Tibial nerve (tissue), 4 donors: ENCODE measurements at places on chromosomes 5 and 9. TPM values are rescaled to one million over a fixed set of nuclear protein-coding genes. Genes with fewer than 3 reads are reported as not detected.

GRCh38 chr9:4992872-4993271 lies 7.8 kb downstream of the JAK2 start:
- DNase-seq, result no peak

- no peak for DNase-seq
Measured at GRCh38 chr9:96087669-96088299, 212.3 kb downstream of the ERCC6L2 start.

DNA sequence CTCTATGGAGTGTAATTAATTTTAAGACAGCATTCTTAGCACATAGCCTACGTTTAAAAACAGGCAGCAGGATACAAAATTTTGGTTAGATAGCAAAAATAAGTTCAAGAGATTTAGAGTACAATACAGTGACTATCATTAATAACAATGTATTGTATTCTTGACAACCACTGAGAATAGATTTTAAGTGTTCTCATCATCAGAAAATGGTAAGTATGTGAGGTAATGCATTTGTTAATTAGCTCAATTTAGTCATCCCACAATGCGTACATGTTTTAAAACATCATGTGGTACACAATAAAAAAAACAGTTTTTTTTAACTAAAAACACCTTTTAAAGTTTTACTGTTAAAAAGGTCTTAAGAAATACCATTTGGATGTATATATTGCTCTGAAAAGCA lies 94.2 kb downstream of the MUSK start:
- DNase-seq, result no peak

Gene GRIA1
- total RNA-seq, result 2.1 TPM

DNA sequence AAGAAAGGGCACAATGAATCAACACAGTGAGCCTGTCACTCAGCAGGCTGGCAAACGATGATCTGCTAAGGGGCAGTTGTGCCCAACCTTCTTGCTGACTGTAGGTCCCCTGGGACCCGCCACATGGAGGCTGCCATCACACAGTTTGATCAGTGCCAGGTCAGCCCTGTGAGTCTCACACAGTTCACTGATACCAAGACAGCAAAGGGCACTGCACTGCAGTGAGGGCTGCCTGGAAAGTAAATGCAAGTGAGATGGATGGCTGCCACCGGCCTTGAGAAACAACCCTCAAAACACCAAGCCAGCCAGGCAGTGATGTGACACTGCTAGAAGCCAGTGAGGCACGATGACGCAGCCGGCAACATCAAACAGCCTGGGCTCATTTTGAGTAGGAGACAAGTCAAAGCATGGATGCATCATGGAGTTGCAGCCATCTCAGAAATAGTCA lies 30.3 kb downstream of the FOXD1 start:
- peak; percentile 38 for DNase-seq

GRCh38 chr9:2934883-2935282 lies 91.0 kb upstream of the PUM3 start:
- DNase-seq, result no peak

DNA sequence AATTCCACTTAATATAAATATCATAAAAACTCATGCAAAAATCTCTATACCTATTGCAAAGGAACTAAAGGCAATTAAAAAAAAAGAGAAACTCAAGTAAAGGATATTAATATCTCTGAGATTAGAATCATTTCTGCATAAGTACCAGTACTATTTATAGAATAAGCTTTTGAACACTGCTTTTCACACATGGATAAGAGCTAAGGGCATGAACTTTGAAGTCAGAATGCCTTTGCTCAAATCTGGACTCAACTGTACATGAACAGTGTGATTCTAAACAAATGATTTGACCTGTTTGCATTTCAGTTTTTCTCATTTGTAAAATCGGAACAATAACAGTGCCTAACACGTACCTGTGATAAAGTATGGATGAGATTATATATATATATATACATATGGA lies 255.9 kb downstream of the EFNA5 start:
- no peak for DNase-seq

GRCh38 chr9:38008168-38009034 lies 60.6 kb downstream of the SHB start:
- no peak for DNase-seq

DNA sequence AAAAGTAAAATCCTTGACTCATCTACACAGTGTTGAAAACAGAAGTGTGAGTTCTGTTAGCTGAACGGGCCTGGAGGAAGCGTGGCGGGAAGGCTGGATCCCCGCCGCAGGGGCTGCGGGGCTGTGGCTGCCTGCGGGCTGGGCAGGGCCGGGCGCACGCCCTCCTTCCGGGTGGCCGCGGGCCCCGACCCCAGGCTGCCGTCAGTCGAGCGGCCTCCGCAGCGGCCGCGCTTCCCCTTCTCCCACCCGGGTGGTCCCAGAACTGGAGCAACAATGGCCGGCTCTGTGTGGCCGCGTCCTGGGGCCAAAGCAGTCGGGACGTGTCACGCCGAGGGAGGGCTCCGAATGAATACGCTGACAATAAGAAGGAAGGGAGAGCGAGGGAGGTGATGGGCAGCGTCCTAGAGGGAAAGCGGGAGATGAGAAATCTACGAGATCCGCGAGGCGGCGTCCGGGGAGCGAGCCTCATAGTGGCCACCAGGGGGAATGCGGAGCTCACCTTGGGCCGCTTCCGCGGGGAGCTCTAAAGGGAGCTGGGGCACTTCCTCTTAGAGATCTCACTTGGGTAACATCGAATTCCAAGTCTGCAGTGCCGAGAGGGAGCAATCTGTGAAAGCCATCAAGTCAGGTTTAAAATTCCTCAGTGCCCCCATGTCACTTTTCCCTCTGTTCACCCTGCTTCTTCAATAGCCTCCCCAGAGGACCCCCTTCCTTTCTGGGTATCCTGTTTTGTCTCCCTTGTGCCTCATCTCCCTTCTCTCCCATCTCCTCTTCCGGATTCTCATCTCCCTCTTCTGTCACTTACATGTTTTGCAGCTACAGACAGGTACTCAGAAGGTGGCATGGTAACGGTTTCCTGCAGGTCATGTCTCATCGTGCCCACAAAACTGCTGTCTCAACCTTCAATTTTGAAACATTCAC lies 83.9 kb downstream of the SLC1A3 start:
- DNase-seq, result peak; percentile 56

GRCh38 chr5:34507933-34508332 lies 148.2 kb upstream of the RAI14 start:
- no peak for DNase-seq

DNA sequence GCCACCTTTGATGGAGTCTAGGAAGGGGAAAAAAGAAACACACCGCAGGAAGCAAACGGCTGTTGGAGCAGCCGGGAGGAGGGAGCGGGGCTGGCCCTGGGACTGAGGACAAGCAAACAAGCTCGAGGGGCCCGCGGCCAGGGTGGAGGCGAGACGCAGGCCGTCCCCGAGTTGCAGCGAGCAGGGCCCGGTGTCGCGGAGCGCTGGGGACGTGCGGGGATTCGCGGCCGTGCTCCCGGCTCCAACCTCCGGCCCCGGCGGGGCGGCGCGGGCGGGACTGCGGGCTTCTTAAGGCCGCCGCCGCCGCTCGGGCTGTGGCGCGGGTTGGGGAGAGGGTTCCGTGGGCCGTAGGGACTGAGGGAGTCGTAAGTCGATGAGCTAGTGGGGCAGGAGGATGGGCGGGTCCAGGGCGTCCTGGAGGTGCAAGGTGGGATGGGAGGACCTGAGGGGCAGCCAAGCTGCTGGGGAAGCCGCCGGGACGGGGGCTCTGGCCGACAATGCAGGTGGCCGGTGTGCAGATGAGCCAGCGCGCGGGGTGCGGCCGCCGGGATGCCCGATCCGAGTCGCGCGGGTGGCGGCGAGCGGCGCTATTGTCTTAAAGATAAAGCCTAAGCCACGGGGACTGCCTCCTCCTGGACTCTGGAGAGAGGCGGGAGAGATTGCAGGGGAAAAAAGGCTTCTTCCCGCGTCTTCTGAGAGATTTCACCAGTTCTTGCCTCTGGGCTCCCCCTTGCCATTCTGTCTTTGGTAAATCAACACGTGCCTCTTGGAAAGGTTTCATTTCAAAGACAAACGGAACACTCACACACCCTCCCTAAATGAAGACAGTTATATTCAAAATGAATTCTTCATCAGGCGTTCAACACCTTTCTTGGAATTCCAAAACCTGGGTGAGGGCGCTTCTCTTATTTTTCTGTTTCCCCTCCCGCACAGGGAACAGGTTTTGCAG lies 1.6 kb upstream of the HAPLN1 start:
- peak; percentile 33 for DNase-seq

DNA sequence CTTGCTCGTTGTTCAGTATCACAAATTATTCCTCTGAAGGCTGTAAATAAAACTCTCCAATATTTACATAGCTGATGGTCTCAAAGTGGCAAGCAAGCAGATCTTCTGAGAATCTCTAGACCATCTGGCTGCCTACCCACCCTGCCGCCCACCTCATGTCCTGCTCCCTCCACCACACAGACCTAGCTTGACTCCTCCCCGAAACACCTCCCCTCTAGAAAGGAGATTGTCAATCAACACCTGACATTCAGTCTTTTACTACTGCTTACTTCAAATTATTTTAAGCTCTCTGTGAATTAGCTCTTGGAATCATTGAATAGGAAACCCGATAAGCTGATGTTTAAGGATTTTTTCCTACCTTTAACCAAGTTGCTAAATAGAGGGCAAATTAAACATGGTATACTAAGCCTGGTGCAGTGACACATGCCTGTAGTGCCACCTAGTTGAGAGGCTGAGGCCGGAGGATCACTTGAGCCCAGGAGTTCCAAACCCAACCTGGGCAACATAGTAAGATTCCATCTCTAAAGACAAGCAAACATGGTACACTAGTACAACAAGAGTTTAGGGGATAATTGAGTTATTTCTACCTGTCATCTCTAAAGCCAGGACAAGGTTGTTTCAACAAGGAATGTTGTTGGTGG lies 10.9 kb upstream of the SOWAHA start:
- no peak for DNase-seq

- no peak for DNase-seq
Measured at GRCh38 chr5:85334-85995, 6.5 kb upstream of the PLEKHG4B start.

- no peak for DNase-seq
Measured at GRCh38 chr5:143592648-143593047, 189.2 kb upstream of the NR3C1 start.

Gene SHISAL2B
- not detected for total RNA-seq

DNA sequence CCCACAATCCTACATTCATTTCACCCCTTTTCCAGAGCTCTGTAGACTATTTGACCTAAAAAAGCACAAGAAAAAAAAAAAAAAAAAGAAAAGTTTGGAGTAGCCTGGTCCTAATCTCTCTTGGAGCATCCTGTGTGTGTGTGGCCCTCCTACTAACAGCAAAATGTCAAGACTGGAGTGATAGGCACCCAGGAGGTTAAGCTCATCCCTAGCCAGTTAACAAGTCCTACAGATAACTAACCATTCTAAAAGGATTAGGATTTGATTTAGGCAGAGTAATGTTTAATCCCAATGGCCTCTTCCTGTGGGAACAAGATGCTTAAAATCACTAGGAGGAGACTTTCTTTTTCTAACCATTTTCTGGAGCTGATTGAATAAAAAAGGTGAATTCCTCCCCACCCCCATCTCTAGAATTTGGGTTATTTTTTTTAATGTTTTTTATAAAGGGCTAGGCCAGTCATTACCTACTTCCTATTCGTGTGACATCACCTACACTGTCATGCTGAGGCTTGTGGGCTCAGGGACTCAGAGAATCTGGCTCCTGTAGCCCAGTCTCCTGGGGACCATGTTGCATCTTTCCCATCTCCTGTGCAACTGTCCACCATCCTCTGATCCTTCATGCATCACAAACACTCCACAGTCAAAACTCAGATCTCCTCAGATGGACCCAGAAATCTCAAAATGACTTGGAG lies 43.2 kb upstream of the NR3C1 start:
- DNase-seq, result no peak

- no peak for DNase-seq
Measured at GRCh38 chr5:41542183-41542582, 31.8 kb upstream of the PLCXD3 start.

Gene ELOVL7
- 9.0 TPM for total RNA-seq

DNA sequence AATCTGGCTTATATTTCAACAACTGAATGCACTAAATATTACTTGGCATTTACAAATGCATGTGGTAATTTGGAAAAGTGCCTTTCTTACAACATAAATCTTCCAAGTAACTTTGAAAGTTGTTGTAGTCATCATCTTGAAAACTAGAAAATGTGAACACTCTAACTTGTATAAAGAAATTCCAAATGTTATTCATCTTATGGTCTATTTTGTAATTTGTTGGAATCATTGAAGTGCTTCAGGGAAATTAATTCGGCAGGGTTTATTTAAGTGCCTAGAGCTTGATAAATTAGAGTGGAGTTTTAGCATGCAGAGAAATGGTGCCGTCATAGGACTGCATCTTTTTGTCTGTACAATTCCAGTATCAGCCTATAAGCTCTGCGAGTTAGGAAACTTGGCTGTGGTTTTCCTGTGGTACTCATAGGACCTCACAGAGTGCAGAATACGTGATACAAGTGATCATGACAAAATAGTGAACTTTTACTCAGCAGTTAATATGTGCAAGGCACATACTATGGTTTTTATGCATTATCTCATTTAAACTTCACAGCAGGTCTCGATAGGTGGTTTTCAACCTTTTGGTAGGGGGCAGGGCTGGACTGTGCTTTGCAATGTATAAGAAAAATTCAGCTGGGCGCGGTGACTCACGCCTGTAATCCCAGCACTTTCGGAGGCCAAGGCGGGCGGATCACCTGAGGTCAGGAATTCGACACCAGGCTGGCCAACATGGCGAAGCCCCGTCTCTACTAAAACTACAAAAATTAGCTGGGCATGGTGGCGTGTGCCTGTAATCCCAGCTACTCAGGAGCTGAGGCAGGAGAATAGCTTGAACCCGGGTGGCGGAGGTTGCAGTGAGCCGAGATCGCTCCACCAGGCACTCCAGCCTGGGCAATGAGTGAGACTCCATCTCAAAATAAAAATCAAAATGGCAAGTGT lies 79.6 kb downstream of the RAI14 start:
- DNase-seq, result no peak

- DNase-seq, result no peak
Measured at GRCh38 chr9:133141833-133142595, 21.0 kb upstream of the RALGDS start.

Gene OCLN
- 8.2 TPM for total RNA-seq

Gene GFPT2
- total RNA-seq, result 43.2 TPM

DNA sequence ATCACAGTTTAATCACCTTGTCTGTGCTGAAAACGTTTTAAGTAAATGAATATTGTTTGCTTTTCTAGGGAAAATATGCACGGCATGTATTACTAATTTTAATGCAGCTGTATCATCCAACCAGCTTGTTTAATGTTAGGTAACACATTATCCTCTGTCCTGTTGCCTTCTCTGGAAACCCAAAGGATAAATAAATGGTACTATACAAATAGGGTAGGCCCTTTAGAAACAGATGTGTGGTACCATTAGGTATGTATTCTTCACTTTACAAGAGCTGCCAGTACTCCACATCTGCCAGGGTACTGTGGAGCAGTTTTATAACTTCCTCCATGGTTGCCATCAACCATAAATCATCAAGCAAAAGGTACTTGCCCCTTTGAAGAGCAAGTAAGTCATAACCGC lies 42.9 kb downstream of the FAF2 start:
- DNase-seq, result no peak

Gene GHR
- total RNA-seq, result 39.1 TPM

GRCh38 chr9:15967068-15967467 lies 414.2 kb downstream of the CCDC171 start:
- no peak for DNase-seq

Gene CENPK
- not detected for total RNA-seq

Gene KCNV2
- total RNA-seq, result not detected

GRCh38 chr5:68251804-68252522 lies 36.4 kb downstream of the PIK3R1 start:
- DNase-seq, result no peak

GRCh38 chr5:170000155-170000554 lies 19.9 kb upstream of the INSYN2B start:
- no peak for DNase-seq
